ENCODE measurements at places on chromosomes 3 and 15. TPM values are rescaled to one million over a fixed set of nuclear protein-coding genes. Genes with fewer than 3 reads are reported as not detected.

GRCh38 chr15:92466834-92467233, 73.2 kb downstream of the ST8SIA2 start:
- peak; percentile 29 for DNase-seq

- no peak for DNase-seq
Observed at GRCh38 chr3:105944276-105944675, 75.5 kb upstream of the CBLB start.

DNA sequence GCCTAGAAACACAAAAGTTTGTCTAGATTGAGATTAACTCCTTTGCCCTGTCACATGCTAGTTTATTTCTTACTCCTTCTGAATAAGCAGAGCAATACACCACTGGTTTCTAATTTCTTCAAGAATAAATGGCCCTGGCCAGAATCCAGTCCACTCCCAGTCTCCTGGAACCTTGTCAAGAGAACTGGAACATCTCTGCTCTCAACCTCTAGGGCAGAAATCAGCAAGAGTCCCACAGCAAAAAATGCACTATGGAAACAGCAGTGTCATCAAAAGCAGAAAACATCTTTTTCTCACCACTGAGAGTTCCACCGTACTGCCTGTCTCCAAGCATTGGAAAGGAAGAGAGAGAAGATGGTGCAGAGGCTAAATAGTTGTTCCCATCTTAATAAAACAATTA, 35.9 kb upstream of the PPP2R3A start:
- DNase-seq: no peak

DNA sequence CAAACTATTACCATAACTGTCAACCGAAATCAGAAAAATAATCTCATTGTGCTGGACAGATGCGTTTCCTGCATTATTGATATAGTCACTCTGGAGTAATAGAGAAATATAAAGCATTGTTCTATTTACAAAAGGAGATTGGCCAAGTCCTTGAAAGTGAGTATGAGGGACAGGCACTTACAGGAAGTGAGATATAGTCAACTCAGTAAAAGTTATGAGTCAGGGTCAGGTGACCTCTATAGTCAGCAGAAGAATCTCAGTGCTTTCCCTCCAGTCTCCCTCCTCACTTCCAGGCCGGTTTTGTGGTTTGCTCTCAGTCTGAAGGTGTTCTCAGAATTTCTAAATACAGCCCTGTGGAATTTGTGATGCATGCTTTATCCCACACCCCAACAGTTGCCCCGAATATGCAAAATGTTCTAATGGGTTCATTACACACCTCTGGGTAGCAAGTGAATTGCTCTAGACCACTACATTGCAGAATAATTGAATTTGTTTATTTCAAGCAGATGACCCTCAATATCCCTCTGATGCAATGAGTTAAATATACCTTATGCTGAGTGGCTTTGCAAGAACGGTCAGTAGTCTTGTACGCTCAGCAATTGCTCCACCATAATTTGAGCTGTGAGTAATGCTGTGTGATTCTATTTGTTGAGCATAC, 787.7 kb downstream of the MCTP2 start:
- peak; percentile 47 for DNase-seq

GRCh38 chr3:189146848-189147247, 24.9 kb upstream of the TPRG1 start:
- no peak for DNase-seq

GRCh38 chr3:108328821-108329486, 32.6 kb downstream of the HHLA2 start:
- no peak for DNase-seq

DNA sequence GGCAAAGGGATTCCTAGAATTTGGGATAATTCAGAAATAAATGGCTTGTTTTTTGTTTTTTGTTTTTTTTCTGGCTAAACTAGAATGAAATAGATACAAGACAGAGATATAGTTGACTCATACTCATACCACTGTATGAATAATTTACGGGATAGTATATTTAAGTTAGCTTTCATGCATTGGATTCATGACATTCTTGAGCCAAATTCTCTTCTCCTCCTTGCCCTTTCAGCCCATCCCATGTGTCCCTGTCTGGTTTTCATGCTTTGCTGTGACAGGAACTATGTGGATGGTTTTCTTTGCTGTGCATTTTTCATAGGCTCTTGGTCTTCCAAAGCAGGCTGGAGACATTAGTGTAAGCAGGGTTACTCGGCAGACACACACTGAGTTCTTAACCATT, 66.6 kb upstream of the UMPS start:
- DNase-seq: no peak

DNA sequence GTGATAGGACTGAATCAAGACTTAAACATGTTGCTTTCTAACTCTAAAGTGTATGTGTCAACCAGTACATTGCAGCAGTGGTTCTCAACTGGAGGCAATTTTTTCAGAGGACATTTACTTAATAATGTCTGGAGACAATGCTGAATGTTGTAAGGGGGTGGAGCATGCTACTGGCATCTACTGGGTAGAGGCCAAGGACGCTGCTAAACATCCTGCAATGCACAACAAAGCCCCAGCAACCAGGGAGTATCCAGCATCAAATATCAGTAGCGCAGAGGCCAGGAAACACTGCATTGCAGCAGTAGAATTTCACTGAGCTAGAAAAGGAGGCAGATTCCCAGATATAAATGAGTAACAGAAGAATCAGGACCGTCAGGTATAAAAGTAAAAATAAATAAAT, 79.8 kb upstream of the GRM7 start:
- DNase-seq: no peak

- no peak for DNase-seq
Observed at GRCh38 chr15:76138436-76138835, 78.7 kb downstream of the TMEM266 start.

GRCh38 chr3:16884084-16884747, 539 bp upstream of the PLCL2 start:
- DNase-seq: peak; percentile 95

RTP4 gene
- not detected for total RNA-seq

ATP8B4 gene
- 0.95 TPM for total RNA-seq

PRSS50 gene
- 0.63 TPM for total RNA-seq

ST8SIA2 gene
- total RNA-seq: 3.8 TPM

SHC4 gene
- 0.58 TPM for total RNA-seq

SI gene
- not detected for total RNA-seq

SLC28A1 gene
- not detected for total RNA-seq

Data from endodermal cell (in vitro differentiated cells).